ENCODE measurements at places on chromosomes 3 and 15.

DNA sequence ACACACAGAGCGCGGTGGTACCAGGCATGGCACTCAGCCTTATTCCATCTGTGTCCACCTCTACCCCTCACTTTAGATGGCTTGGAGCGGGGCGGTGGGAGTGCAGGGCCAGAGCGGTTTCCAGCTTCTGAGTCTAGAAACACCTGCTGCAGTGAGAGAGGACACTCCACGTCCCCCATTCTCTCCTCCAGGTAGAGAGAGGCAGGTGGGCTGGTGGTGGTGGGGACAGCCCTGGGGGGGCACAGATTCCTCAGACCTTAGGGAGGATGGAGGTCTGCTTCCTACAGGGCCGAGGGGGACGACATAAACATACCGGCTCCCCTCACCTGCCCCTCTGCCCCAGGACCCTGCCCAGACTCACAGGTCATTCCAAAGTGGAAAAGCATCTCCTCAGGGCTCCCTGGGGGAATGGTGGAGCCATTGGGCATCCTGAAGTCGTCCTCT, 40.4 kb downstream of the MUC20 start:
- no peak for DNase-seq

DNA sequence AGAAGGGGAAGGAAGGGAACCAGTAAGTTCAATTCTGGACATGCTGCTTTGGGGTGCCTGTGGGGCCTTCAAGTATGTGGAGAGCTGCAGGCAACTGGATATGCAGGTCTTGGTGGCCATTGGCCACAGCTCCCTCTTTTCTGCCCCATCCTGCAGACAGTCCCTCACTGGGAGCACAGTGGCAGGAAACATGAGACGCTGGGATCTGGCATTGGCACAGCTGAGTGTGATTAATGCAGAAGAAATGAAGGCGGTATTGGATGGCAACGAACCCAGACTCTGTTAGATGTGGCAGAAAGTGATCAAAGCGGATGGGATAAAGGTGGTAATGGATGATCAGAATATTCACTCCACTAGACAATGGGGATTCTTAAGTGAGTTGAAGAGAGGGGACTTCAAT, 23.2 kb upstream of the VPS8 start:
- no peak for DNase-seq

DNA sequence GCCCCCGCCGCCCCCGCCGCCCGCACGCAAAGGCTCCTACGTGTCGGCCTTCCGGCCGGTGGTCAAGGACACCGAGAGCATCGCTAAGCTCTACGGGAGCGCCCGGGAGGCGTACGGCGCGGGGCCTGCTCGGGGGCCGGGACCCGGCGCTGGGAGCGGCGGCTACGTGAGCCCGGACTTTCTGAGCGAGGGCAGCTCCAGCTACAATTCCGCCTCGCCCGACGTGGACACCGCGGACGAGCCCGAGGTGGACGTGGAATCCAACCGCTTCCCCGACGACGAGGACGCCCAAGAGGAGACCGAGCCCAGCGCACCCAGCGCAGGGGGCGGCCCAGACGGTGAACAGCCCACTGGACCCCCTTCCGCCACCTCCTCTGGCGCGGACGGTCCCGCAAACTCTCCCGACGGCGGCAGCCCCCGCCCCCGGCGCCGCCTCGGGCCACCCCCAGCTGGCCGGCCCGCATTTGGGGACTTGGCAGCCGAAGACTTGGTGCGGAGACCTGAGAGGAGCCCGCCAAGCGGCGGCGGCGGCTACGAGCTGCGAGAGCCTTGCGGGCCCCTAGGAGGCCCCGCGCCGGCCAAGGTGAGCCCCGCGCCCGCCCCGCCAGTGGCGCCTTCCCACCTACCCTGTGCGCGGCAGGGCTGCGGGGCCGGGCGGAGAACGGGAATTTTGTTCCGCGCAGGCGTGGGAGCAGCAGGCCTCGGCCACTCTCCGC, 2.4 kb downstream of the SKOR1 start:
- no peak for DNase-seq

- no peak for DNase-seq
These were observed 78.9 kb downstream of the FAM81A start for GRCh38 chr15:59516655-59517461.

GRCh38 chr15:20346082-20346805, 195.4 kb downstream of the GOLGA6L6 start:
- DNase-seq: no peak

DNA sequence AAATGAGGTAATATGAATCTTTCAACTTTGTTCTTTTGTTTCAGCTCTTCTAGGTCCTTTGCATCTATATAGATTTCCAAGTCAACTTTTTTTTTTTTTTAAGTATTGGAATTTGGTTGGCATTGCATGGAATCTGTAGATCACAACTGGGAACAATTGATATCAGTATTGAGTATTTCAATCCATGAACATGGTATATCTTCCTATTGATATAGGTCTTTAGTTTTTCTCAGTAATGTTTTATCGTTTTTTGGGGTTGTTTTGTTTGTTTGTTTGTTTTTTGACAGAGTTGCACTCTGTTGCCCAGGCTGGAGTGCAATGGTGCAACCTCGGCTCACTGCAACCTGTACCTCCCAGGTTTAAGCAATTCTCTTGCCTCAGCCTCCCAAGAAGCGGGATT, 137.2 kb downstream of the EEFSEC start:
- no peak for DNase-seq

GRCh38 chr15:73004462-73004861, 47.8 kb upstream of the NEO1 start:
- no peak for DNase-seq

DNA sequence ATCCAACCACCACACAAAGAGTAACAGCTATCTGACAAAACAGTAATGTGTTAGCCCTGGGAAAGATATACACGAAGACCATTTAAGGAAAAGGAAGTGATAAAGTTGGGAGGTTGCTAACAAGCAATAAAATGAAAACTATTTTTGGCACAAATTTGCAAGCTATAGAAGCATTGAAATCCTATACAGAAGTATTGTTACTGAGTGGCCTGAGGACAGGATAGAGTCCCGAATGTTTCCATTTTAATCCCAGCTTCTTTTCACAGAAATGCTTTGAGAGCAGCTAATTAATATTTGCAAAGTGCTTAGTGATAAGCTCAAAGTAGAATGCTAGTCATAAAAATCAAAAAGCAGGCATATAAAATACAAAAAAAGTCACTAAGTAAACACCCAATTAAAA, 51.5 kb downstream of the RAD18 start:
- DNase-seq: no peak

DNA sequence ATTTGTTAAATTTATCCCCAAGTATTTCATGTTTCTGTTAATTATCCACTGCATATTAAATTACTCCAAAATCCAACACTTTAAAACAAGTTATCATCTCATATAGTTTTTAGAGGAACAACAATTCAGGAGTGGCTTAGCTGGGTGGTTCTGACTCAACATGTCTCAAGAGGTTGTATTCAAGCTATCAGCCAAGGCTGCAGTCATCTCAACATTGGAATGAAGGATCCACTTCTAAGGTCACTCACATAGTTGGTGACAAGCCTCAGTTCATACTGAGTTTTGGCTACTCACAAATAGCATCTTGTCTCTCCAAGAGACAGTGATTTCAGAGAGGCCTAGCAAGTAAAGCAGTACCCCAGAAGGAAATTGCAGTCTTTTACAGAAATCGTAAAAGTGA, 134.7 kb downstream of the NR2E3 start:
- no peak for DNase-seq

DNA sequence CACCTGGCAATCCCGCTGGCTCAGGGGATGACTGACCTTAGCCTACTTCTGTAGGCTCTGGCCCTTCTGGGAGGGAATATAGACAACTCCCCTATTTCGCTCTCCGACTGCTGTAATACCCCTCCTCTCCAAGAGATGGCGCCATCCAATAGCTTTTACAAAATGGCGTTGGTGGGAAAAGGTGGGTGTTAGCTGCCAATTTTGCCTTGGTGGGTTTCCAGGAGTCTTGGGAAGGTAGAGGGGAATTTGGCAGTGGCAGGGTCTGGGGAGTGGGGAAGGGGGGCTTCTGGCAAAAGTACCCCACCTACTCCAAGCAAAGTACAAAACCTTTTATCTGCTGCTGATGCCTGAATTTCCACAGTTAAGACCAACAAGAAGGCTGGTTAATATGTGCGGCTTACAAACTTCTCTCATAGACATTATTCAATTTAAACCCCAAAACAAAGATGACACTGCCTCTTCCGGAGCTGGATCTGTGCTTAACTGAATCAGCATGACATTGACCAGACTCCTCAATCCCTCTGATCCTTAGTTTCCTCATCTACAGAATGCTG, 62.1 kb downstream of the RASGRF1 start:
- no peak for DNase-seq

GRCh38 chr3:87333393-87333892, 57.1 kb upstream of the POU1F1 start:
- DNase-seq: no peak

- DNase-seq: no peak
These were observed 57.3 kb upstream of the PLSCR4 start for GRCh38 chr3:146308222-146308621.

DNA sequence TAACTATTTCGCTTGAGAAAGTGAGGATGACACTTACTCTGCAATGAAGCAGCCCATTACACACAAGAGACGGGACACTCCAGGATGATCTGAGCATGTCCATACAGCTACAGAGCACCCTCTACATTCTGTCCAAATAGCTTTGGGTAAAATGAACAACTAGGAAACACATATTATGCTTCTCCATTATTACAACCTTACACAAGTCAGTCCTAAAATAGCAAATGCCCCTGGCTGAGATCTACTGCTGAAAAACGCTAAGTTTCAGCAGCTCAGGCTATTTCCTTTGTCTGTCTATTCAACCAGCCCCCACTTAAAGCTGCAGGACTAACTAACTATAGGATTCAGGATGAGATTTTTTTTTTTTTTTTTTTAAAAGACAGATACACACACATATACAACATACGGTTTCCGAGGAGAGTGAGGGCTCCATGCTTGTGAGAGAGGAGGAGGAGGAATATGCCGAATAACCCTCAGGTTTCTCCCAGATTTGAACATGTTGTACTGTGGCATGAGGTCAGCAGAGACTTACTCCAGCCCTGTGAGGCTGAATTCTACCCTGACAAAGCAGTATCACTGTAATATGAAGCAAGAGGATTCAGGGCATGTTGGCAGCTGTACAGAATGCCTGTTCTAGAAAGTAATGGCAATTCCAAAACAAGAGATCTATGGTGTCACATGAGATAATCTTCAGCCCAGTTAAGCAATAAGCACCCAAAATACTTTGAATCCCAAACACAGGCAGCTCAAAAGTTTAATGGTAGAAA, 117.3 kb upstream of the PLXND1 start:
- DNase-seq: no peak

- no peak for DNase-seq
These were observed 82.9 kb downstream of the THBS1 start for GRCh38 chr15:39663704-39664250.

All from esophagus squamous epithelium (tissue), 5 donors.